Mesenteric fat pad (tissue), 1 donor: ENCODE measurements at places on chromosomes 2 and 18.

DNA sequence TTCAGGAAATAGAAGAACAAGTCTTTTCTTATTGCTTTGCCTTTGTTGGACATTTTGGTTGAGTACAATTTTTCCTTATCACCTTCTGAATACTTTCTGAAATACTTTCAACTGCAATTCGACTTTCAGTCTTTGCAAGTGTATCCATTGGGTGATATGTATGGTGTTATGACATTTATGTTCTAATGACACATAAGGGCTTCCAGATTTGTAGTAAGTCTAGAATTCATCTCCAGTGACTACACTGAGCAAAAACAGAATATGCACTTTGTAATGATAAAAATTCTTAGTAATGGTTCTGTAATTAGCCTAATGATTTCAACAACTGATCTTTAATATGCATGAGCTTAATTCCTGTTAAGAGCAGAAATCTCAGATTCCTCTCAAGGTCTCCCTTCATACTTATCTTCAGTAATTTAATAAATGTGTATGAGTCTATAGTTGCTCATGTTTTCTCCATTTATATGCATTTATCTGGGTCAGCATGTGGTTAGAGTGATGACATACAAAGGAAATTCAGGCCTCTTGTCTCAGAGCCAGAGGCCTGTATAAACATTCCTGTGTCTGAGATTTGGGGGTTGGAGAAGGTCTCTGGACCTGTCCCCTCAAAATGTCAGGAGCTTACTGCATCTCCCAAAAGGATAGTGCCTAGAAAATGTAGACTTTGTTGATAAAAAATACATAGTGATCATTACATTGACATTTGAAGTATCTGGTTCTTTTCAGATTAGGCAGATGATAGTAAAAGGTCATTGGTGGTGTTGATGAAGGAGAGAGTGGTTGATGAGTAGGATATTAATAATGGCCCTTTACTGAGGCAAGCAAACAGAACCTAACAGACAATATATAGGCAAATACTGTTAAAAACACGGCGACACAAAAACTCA, 114.9 kb downstream of the QPCT start:
- no peak for DNase-seq

DNA sequence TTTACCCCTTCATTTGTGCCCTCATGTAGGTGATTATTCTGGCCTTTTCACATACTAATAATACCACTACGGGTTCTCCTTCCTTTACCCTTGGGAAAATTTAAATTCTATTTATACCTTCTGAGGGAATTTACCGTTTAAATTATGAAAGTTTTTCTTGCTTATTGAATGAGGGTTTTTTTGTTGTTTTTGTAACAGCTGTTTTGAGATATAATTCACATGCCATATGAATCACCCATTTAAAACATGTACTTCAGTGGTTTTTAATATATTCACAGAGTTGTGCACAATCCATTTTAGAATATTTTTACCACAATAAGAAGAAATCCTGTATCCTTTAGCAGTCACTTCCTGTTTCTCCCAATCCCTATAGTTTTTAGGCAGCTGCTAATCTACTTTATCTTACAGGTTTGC, 54.7 kb downstream of the EML4 start:
- no peak for DNase-seq

GRCh38 chr2:200225951-200226350, 80.5 kb upstream of the SPATS2L start:
- DNase-seq, result no peak

DNA sequence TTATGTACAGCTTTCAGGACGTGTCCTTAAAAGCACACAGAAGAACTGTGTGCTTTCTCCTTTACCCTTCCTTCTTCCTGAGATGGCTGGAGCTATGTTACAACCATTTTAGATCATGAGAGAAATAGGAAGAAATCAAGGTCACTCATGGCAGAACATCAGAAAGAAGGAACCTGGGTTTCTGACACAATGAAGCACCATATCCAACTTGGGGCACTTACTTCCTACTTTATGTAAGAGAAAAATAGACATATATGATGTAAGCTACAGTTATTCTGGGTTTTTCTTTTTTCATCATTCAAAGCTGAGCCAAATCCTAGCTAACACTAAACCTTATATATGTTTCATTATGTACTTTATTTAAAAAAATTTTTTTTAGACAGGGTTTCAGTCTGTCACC, 79.5 kb downstream of the FAM161A start:
- no peak for DNase-seq

DNA sequence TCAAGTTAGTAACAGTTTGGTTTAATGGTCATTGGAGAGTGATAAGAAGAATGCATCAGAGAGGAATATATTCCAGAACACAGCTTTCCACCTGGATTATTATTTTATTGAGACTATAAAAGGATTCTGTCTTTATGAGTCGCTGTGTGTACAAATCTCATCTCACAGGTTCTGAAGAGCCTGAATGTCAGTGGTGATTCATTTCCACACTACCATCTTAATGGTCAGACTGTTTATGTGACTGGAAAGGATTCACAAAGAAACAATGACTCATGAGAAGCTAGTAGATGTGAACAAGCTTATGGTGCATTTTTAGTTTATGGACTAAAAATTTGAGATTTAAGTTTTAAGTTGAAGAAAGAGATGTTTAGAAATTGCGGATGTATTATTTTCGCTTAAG, 685.4 kb upstream of the NRXN1 start:
- no peak for DNase-seq

DNA sequence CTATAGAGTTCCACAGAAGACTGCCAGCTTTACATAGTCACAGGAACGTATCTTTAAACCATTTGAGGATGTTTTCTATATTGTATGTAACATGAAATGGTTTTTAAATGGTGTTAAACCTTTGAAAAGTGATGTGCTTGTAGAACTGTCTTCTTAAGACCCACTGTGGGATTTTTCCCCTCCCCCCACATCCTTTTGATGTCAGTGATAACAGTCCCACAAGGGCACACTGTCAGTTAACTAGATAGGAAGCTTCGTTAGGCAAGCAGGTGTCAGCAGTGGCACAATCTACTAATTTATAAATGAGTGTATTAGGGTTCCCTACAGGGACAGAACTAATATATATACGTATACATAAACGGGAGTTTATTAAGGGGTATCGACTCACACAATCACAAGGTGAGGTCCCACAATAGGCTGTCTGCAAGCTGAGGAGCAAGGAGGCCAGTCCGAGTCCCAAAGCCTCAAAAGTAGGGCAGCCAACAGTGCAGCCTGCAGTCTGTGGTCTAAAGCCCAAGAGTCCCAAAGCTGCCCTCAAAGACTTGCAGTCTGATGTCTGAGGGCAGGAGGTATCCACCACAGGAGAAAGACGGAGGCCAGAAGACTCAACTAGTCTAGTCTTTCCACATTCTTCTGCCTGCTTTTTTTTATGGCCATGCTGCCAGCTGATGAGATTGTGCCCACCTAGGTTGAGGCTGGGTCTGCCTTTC, 23.8 kb upstream of the HNRNPLL start:
- no peak for DNase-seq
